ENCODE measurements at places on chromosomes 7 and 10.

DNA sequence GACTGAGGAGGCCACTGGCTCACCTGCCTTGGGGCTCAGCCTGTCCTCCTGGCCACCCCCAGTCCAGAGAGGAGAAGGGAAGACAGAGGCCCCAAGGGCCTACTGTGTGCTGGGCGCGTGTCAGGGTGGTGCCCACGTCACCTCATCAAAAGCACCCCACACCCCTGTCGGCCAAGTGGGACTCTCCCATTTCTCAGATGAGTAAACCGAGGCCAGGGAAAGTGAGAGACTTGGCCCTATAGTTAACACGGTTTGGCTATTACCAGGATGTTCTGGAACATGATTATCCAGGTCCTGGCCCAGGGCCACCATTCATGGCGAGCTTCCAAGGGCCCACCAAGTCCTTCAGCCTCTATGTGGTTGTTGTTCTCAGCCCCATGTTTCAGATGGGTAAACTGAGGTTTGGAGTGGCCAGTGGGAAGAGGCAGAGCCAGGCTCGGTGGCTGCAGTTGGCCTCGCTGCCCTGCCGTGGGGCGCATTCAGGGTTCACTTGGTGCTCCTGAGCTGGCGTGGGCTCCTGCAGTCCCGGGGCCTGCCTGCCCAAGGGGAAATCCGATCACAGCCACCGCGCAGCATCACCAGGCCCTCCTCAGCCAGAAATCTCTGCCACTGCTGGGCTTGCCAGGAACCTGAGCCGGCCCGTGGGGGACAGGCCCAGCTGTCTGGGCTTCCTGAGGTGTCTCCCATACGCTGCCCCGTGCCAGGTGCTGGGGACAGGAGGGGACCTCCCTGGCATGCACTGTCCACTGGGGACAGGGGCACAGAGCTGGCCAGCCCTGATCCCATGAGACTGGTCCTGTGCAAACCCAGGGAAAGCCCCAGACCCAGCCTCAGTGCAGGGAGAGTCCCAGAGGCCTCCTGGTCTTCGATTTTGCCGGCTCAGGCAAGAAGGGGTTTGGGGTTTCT lies 117.7 kb upstream of the TNRC18 start:
- DNase-seq = no peak

DNA sequence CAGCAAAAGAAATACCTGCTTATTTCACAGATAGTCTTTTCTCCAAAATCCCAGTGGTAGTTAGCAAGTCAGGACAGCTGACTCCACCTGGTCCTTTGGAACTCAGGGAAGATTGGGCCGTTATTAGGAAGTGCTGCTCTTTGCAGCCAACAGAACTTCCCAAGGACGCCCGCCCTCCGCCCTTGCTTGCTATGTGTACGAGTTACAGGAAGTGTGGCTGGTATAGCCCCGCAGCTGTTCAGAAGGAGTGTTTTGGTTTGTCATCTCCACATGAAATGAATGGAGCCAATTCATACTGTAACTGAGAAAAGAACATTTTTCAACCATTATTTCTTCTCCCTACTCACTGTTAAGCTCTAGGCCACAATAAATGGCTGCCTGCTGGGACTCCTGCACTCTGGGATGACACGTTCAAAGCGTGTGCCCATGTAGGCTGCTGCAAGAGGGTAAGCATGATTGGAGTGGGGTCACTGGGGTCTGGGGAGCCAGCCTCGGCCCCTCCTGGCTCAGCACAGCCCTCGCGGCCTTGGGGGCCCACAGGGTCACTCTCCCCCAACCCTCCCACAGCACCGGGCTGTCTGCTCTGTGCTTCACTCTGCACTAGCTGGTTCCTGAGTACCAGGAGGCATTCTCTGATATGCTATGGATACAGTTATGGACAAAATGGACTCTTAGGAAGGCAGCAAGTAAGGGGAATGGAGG lies 244.0 kb downstream of the EBF3 start:
- no peak for DNase-seq

DNA sequence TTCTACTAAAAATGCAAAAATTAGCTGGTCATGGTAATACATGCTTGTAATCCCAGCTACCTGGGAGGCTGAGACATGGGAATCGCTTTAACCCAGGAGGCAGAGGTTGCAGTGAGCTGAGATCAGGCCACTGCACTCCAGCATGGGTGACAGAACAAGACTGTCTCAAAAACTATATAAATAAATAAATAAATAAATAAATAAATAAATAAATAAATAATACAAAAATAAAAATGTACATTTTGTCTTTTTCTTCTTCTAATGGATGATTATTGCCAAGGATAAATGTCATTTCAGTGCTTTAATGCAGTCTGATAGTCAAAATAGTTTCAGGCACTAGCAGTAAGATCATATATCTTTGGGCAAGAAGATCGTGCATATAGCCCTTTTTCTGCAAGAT lies 727.6 kb upstream of the SEMA3D start:
- no peak for DNase-seq

GRCh38 chr10:13317474-13317873 lies 17.6 kb upstream of the PHYH start:
- no peak for DNase-seq

- DNase-seq = peak; percentile 20
Observed at GRCh38 chr7:81036057-81036456, 117.2 kb upstream of the SEMA3C start.

DNA sequence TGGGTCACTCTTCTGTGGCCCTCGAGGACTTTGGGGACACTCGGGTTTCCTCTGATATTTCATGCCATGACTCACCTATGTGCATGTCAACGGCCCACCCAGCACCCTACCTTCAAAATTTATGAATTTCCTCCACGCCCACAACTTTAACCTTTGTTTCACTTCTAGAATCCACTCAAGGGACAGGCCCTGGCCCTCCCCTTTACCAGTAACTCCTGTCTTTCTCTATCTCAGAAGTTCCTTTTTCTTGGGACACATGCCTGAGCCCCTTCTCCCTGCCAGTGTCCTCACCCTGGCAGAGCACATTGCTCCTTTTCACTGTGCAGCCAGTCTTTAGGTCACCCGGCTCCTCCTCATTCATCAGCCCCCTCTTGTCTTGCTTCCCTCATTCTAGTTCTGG lies 282.5 kb upstream of the KLF6 start:
- DNase-seq = no peak

GRCh38 chr10:91629715-91630549 lies 2.9 kb downstream of the PPP1R3C start:
- no peak for DNase-seq

DNA sequence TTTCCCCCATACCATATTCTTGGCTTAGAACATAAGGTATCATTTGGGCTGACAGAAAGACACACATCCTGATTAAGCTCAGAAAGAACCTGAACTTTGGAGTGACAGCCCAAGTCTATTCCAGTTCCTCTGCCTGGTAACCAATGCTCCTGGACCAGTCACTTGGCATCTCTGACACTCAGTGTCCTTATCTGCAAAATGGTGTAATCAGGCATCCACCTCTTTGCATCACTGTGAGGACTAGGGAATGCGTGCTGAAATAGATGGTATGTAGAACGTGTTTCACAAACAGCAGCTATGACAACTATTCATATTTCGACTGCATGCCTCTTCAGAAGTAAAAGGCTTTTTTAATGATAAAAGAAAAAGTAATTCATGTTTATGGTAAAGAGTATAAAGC lies 26.2 kb upstream of the PIK3AP1 start:
- DNase-seq = no peak

DNA sequence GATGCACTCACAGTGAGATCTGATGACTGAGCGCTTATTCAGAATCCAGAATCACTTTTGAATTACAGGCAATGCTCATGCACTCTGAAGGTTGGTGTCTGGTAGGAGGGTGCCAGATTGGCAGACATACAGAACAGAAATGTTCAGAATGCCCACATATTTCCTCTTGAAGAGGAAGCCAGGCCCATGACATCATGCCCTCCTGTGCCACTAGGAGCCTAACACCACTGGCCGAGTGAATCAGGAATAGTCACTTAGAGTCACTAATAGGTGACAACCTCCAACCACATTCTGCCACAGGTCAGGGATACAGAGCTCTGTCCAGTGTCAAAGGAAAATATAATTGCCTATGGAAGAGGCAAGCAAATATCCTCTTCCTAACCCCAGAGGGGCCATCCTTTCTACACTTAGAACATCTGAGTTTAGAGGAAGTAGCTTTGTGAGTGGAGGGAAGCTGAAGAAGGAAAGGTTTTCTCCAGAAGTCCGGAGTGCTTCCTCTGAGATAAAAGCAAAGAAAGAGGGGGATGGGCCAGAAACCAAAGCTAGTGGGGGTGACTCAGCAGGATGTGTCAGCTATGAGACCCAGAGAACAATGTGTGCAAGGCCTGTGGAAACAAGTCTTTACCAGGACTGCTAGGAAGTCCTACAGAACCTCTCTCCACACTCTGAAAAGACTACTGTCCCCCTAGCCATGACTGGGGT lies 838.8 kb downstream of the GRID1 start:
- DNase-seq = no peak

GRCh38 chr10:63553473-63553872 lies 32.3 kb downstream of the REEP3 start:
- no peak for DNase-seq

DNA sequence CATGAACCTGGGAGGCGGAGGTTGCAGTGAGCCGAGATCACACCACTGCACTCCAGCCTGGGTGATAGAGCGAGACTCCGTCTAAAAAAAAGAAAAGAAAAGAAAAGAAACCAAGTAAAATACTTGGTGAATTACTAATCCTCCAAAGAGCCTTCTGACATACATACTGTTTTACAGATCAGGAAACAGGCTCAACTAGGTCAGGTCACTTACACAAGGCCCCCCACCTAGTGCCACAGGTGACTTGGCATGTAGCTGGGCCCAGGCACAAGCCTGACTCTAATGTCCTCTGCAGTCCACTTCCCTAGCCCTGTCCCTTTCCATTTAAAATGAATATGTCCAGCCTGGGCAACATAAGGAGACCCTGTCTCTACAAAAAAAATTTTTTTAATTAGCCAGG lies 157.0 kb downstream of the TPST1 start:
- no peak for DNase-seq

- peak; percentile 10 for DNase-seq
Observed at GRCh38 chr7:98165827-98166667, 45.2 kb upstream of the BHLHA15 start.

- no peak for DNase-seq
Observed at GRCh38 chr7:6442114-6442513, 5.6 kb downstream of the DAGLB start.

DNA sequence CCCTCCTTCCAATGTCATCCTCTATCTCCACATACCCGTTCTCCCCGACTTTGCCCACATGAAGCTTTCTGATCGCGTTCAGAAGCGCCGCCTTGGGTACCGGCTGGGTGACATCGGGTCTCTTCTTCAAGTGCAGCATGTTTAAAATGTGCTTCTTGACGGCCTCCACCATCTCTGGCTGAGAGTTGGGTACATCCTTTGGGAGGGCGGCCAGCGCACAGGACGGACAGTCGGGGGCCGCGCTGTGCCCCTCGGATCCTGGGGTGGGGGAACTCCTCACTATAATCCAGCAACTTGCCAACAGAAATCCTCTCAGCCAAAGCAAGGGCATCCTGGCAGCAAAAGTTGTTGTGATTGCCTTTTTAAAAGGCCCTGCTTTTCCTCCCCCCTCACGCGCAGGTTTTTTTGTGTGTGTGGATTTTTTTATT lies 2.8 kb downstream of the INHBA start:
- no peak for DNase-seq

GRCh38 chr10:112815269-112816032 lies 134.6 kb upstream of the TCF7L2 start:
- peak; percentile 50 for DNase-seq
